ENCODE measurements at places on chromosomes 7 and 10. TPM values are rescaled to one million over a fixed set of nuclear protein-coding genes. Genes with fewer than 3 reads are reported as not detected.

AKR1C8 gene
- polyA plus RNA-seq, result not detected

GRCh38 chr7:112143136-112143535, 63.1 kb downstream of the DOCK4 start:
- no peak for DNase-seq

DNA sequence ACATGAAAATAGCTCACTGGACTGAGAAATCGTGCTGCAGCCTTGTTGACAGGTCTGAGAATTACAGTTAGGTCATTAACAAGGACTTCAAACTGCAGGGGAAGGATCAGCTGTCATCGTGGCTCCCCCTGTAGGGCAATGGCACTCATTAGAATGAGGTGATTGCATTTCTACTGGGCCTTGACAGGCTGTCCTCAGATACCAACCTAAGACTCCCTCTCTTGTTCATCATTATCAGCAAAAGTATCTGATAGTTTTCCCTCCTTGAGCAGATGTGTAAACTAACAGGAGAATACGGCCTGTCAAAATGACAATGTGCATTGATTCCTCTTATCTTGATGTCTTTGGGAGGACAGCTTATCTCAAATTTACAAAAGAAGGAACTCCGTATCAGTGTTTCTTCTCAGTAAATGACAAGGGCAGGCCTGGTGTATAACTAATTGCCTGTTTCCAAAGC, 648.5 kb upstream of the LRRN3 start:
- no peak for DNase-seq

DNA sequence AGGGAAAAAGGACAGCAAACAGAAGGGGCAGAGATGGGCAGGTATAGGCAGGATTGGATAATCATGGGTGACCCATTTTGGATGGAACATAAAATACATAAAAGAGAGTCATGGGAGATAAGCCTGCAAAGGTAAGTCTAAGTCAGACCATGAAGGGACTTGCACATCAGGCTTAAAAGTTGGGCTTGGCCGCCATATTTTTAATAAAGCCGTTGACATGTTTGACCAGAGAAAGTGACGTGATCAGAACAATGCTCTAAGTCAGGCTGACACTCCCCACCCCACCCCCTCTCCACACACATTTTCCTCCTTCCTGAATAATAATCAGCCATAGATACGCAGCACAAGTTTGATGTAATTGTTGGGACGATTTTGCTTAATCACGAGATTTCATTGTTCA, 54.0 kb downstream of the MRPL32 start:
- no peak for DNase-seq

DNA sequence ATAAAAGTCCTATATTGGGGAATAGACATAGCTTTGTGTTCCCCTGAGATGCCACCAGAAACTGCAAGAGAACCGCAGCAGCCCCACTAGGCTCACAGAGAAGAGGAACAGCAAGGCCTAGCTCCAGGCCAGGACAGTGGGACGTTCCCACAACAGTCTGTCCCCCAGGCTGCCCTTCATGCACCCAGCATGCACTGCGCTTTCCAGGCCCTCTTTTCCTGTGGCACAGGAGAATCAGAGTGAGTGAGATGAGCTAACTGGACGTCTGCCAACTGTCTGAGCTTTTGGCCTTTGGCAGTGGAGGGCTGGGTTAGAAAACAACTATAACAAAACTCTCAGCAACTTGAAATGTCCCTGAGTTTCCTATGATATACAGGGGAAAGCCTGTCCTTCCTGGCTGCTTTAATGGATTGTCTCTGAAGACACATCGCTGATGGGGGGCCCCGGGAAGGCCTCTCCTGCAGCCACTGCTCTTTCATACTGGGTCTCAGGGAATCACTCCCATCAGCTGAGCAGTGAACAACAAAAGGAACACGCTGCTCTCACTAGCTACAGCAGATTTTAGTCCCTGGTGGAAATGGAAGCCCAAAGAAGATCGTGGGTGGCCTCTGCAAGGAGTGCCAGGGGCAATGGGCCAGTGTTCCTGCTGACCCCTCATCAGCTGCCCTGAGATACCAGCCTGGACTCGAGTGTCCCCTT, 53.5 kb downstream of the PODXL start:
- no peak for DNase-seq

NHLRC2 gene
- polyA plus RNA-seq, result 8.2 TPM

- DNase-seq, result no peak
Measured at GRCh38 chr10:19531324-19531723, 284.9 kb upstream of the PLXDC2 start.

DNA sequence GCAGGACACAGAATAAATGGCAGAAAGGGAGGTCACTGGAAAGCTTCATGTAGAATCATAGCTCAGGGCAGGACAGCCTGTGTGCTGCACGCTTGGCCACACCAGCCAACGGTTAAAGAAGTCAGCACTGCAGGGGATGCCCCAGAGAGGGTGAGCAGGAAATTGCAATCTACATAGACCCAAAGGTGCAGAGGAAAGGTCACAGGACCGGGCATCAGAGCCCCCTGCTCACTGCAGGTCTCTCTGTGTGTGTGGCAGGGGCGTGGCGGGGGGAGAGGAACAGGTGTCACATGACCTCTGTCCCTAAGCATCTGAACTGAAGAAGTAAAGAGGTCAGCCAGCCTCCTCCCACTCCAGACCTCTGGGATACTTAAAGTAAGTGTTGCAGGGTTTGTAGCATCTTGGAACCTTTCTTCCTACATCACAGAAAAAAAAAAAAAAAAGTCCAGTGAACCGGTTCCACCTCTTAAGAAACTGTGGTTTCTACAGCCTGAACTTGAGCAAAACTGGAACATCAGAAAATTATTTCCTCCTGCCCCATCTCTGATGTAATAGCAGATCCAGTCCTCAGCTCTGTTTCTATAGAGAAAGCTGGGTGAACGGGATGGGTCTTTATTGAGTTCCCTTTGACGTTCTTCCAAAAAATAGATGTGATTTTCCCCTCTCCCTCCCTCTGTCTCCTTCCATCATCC, 64.3 kb downstream of the RGS10 start:
- DNase-seq, result no peak

GRCh38 chr10:11636697-11637303, 25.4 kb upstream of the USP6NL start:
- DNase-seq, result no peak

- DNase-seq, result no peak
Measured at GRCh38 chr10:89475591-89475998, 59.8 kb downstream of the SLC16A12 start.

HSPA14 gene
- 5.4 TPM for polyA plus RNA-seq

VSIR gene
- polyA plus RNA-seq, result 169 TPM

- DNase-seq, result no peak
Measured at GRCh38 chr7:22435105-22435504, 64.9 kb downstream of the STEAP1B start.

PKD2L1 gene
- not detected for polyA plus RNA-seq

DNA sequence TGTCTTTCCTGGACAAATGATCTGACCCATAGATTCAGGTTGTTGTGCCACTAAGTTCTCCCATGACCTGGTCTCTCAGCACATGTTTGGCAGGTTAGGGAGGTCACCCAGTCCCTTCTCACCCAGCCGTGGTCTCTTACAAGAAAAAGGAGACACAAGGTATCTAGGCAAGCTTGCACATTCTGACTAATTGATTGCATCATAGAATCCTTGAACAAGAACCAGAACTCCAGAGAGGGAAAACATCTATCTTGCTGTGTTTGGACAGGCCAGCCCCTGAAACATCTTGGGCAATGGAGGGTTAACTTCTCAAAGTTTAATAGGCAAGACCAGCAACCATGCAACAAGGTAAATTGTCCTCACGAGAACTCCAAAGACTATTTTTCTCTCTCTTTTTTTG, 8.5 kb upstream of the HK1 start:
- no peak for DNase-seq

GRCh38 chr7:12490107-12490688, 80.3 kb upstream of the SCIN start:
- DNase-seq, result no peak

- DNase-seq, result no peak
Measured at GRCh38 chr7:144622745-144623144, 213.1 kb downstream of the TPK1 start.

GRCh38 chr7:24135003-24135817, 148.8 kb upstream of the NPY start:
- DNase-seq, result no peak

DNA sequence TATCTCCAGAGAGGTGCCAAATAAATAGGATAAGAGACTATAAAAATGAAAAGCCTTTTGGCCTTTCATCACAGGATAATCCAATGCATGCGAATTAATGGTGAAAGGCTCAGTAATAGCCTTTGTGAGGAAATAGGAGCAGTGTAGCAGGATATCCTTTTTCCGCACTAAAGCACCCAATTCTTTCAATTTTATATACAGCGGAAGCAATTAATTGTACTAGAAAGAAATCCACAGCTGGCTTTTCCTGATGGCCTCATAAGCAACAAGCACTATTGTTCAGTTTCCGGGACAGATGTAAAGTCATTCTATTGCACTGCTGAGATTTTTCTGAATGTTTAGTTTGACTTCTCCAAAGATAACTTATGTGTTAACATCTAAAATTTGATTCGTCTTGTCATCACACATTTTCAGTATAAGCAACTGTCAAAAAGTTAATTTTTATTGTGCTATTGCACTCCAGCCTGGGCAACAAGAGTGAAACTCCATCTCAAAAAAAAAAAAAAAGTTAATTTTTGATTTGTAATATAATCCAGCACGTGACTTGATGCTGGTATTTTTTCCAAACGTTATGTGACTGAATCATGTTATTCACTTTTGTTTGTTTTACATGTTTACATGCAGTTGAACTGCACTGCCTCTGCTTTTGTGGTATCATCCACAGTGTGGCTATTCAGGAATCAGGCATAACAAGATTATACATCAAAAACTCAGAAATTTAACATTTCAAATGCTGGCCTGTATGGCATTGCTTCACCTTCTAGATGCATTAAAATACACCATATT, 8.4 kb upstream of the BMPR1A start:
- DNase-seq, result no peak

DNA sequence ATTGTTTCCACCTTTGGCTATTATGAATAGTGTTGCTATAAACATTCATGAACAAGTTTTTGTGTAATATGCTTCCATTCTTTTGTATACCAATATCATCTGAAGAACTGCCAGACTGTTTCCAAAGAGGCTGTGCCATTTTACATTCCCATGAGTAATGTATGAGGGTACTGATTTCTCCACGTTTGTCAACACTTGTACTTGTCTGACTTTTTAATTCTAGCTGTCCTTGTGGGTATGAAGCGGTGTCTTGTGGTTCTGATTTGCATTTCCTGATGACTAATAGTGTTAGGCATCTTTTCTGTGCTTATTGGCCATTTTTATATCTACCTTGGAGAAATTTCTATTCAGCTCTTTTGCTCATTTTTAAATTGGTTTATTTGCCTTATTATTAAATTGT, 52.8 kb downstream of the LSMEM1 start:
- DNase-seq, result no peak

DNA sequence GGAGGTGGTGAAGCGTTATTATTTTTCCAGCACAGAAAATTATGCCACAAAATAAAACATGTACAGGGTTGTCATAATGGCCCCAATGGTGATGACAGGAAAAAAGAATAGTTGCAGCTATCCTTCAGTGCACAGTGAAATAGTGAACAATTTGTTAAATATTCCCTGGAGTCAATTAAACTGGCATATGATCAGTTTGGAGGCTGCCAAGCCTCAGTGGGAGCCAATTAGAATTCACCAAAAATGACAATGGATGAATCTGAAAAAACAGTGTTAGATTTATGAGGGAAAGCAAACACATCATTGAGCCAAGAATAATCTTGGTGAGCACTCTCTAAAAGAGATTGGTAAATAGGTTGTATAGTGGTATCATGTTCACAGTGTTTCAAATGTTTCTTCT, 146.3 kb downstream of the OTUD1 start:
- DNase-seq, result no peak

DNA sequence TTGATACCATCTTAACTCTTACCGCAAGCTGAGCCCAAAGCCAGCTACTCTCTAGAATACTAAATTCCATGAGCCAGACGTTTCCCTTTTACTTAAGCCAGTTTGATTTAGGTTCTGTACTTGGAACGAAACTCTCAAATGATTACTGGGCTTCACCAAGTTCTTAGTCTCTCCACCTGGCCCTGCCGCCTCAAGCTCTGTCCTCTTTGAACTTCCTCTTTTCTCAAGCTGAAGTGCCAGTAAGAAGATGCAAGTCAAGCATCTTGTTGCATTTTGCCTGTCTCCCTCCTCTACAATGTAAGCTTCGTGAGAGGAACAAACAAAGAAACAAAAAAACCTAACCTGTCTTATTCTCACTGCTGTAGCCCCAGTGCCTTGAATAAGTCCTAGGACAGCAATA, 358.2 kb upstream of the NPVF start:
- no peak for DNase-seq

DNA sequence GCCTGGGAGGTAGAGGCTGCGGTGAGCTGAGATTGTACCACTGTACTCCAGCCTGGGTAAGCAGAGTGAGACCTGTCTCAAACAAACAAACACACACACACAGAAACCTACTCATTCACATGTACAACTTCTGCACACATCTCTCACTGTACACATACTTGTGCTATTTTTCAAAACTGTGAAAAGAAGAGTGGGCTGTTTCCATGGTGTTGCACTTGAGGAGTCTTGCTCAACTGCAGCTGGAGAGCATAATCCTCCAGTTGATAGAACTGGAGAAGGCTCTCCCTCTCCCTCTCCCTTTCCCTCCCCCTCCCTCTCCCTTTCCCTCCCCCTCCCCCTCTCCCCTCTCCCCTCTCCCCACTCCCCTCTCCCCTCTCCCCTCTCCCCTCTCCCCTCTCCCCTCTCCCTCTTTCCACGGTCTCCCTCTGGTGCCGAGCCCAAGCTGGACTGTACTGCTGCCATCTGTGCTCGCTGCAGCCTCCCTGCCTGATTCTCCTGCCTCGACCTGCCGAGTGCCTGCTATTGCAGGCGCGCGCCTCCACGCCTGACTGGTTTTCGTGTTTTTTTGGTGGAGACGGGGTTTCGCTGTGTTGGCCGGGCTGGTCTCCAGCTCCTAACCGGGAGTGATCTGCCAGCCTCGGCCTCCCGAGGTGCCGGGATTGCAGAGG, 43.7 kb upstream of the DLD start:
- DNase-seq, result no peak

DNA sequence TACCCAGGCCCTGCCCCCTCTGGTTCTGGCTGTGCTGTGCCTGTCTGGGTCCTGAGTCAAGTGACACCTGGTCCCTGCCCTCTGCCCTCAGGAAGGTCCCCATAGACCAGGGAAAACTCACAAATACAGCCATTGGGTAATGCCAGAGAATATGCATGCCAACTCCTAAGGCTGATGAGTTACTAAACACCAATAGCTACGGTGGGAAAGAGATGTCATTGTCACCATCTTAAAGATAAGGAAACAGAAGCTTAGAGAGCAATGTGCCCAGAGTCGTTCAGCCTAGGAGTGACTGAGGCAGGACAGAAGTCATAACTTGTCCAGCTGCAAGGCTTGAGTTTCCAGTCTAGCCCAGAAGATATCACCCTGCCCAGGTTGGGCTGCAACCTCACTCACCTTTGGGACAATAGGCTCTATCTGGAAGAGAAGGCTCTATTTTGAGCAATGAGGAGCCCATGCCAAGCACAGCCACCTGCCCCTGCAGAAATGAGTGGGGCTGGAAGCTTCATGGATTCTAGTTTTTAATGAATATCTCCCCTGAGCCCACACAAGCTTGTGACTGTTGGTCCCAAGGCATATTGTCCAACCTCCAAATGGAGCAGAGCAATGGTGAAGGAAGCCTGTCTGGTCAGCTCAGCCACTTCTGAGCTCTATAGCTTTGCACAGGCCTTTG, 42.6 kb downstream of the ZNF273 start:
- DNase-seq, result no peak

- no peak for DNase-seq
Measured at GRCh38 chr7:158255558-158255957, 332.1 kb downstream of the PTPRN2 start.

All from BJ (cell line).